ENCODE measurements at places on chromosomes 11 and 22.

GRCh38 chr22:26579331-26579886 lies 10.5 kb downstream of the TPST2 start:
- peak; percentile 18 for DNase-seq

GRCh38 chr11:78379039-78379670 lies 38.5 kb downstream of the GAB2 start:
- no peak for DNase-seq

GRCh38 chr11:130585545-130585944 lies 137.1 kb downstream of the ADAMTS15 start:
- no peak for DNase-seq

GRCh38 chr11:74284466-74284865 lies 27.0 kb downstream of the P4HA3 start:
- DNase-seq = no peak

- no peak for DNase-seq
These were observed 135.1 kb upstream of the PITPNB start for GRCh38 chr22:28053896-28054818.

DNA sequence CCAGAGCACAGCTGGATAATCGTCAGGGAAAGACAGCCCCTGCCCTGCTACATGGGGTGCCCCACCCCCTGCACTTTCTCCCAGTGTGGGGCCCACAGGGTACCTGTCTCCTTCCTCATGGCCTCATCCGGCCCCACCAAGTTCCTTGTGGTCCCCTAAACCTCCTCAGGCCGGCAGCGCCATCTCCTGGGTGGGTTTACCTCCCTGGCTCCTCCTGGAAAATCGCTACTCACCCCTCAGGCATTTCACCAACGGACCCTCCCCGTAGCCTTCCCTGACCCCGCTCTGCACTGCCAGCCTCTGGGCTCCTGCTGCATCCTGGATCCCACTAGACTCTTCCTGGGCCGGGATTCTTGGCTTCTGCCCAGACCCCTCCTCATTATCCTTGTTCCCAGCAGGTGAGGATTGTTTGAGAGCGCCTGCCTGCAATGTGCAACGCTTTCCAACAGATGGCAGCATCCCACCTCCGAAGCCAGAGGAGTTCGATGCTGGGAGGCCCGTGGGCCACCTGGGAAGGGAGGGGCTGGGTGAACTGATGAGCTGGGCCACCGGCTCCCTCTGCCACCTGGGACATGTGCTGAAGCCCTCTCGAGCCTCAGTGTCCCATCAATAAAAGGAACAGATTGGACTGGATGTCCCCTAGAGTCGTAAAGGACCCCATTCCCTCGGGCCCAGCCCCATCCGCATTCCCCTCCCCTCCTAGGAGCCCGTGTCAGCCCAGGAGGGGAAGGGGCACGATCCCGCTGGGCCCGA lies 44.2 kb upstream of the TTLL12 start:
- DNase-seq = peak; percentile 42

- no peak for DNase-seq
These were observed 3.9 kb downstream of the ENDOD1 start for GRCh38 chr11:95093548-95093947.

DNA sequence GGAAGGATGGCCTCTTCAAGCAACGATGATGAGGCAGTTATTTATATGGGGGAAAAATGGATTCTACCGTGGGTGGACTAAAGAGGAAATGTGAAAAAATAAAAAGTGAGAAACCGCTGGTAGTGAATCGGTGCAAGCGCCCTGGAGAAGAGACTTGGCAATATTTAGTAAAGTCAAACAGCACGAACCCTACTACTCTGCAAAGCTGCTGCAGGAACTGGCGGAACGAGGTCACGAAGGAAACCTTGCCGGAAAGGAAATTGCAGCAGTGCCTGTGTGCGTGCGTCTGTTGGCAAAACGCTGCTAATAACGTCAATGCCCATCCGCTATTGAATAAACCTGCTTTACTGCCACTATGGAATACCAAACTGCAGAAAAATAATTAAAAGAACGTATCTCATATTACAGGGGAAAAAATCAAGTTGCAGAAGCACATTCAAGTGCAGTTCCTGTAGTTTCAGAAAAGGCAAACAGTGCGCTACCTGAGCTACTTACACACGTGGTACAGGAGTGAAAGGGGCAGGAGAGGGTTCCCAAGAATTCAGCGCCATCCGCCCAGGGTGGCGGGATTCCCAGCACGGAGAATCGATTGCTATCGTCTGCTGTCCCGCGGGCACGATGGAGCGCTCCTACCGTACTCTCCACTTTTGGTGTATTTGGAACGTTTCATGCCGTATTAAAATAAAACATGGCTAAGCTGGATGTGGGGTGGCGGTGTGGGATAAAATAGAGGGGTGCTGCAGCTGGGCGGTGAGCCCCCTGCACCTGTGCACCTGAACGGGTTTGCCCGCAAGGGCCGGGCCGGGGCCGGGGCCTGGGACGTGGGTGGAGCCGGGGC lies 585 bp upstream of the NADSYN1 start:
- DNase-seq = peak; percentile 53

- no peak for DNase-seq
These were observed at the start of gene NNMT for GRCh38 chr11:114295676-114296604. NNMT (plus strand) TSS chr11:114296399; CDS start chr11:114296557, 158 bp downstream.

DNA sequence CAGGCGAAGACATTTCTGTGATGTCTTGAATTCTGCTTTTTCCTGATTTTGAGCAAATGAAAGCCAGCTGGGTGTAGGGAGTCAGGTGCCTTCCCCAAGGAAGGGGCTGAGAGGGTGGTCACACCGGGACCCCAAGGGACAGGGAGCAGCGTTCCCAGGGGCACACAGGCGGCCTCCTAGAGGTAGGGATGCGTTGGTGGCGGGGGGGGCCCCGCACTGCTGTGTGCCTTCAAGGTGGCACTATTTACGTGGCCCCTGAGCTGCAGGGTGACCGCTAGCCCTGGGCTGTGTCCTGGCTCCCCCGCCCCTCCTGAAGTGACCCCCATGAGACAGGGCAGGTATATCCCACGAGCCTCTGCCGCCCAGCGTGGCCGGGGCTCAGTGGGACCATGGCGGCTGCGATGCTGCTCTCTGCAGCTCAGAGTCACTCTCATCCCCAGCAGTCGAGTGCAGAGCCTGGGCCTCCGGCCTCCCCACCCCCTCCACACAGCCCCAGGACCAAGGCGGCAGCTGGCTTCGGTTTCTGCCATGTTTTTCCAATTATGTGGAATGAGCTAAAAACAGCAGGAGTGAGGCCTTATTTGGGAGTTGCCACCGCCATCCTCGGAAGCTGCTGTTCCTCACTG lies 60.9 kb downstream of the LRP5 start:
- DNase-seq = no peak

DNA sequence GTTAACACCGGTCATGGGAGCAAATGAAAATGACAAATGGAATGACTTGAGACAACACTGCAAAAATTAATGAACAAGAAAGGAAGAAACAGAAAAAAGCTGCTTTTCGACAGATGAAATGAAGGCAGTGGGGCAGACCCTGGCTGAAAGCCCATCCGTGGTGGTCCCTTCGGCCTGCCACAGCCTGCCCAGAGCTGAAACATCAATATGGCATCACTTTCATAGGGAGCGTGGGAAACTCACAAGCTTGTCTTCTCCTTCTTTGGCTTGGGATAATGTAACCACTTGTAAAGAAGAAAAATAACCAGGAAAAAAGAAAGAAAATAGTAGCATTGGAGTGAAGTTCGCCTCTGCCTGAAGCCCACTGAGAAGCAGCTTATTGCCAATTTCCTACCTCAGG lies 78.8 kb downstream of the CTTN start:
- DNase-seq = no peak

DNA sequence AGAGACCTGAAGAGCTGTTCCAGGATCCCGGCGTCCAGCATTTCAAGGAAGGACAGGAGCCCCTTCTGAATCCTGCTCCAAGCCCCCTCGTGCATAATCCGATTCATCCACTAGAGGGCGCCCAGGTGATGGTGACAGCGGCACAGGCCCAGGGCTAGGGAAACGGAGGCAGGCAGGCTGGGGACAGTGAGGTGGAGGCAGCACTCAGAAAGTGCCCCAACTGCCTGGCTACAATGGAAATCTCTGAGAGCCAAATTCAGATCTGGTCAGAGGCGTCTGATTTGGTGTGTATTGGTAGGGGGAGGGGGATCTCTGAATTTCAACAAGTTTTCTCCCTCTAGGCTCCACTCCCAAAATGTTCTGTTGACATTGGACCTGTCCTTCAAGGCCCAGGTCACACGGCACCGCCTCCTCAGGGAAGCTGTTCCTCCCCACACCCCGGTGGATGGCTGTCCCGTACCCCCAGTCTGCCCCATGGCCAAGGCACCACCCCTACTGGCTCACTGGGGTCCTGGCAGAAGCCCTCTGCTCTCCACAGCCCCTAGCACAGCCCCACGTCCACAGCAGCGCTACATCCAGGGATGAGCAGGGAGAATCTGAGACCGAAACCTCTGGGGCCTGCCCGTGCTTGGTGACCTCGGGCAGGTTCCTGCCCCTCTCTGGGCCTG lies 142.9 kb downstream of the CRYBB2 start:
- peak; percentile 62 for DNase-seq

GRCh38 chr11:45095691-45096010 lies 50.8 kb upstream of the PRDM11 start:
- DNase-seq = no peak

GRCh38 chr22:24433001-24433827 lies 5.8 kb downstream of the ADORA2A start:
- DNase-seq = no peak

- no peak for DNase-seq
These were observed 2.0 kb downstream of the FAT3 start for GRCh38 chr11:92226331-92227229.

DNA sequence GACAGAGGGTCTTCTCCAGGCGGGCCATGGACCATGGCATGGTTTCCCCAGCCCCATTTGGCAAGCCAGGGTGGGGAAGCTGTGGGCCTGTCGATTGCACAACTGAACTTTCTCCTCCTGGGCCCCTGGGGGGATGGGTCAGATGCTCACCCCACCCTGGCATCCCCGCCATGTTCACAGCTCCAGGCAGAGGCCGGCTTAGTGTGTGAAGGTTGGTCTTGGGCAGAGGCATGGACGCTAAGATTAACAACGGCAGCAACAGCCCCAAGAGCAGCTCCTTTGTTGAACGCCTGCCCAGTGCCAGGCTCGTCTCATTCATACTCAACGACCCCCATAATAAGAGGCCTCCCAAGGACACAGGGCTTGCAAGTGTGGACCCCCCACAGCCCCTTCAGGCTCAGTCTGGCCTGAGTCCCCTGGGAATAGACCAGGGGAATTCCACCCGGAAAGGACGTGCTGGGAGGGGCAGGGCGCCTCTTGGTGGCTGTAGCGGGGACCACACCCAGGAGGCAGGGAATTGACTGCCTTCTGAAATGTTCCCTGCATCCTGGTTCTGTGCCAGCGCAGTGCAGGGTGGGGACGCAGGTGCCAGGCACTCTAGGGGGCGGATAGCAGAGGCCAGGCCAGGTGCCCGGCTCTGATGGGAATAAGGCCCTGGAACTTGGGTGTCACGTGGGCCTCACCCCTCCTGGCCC lies 8.3 kb downstream of the TSPO start:
- no peak for DNase-seq

DNA sequence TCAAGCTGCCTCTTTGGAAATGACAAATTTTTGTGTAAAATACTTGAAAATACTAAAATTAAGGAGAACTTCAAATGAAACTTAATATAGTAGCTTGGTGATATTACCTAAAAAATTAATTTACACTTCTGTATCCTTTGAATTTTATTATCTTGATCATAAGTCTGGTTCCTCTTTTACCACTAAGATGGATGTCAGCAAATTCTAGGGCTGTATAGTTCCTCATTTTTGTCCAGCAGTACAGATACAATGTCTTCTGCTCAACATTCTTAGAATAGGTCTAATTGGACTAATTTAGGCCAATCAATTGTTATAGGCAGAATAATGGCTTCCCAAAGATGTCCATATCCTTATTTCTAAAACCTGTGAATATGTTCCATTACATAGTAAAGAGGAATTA lies 1298.0 kb upstream of the RAG2 start:
- DNase-seq = no peak

DNA sequence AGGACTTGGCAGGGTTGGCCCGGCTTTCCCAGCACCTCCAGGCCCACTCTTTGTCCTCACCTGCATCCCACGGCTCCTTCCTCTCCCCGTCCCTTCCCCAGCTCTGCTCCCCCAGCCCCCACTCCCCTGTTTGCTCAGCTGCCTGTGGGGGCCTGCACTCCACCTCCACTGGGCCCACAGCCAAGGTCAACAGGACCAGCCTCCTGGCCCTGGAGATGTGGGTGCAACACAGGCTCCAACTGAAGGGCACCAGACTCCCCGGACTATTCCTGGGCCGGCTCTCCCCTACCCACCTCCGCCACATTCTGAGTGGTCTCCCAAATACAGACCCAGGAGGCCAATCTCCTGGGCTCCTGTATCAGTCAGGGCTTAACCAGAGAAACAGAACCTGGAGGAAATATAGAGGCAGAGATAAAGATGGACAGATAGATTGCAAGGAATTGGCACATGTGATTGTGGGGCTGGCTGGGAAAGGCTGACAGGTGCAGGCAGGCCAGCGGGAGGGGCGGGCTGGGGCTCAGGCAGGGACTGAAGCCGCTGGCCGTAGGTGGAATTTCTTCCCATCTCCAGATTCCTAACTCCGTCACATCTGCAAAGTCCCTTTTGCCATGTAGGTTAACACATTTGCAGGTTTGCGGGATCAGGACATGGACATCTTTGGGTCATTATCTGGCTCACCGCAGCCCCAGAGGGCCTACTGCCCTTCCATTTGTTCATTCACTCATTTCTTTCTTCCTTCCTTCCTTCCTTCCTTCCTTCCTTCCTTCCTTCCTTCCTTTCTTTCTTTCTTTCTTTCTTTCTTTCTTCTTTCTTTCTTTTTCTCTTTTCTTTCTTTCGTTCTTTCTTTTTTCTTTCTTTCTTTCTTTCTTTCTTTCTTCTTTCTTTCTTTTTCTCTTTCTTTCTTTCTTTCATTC lies 45.8 kb upstream of the MYH9 start:
- DNase-seq = no peak

- DNase-seq = no peak
These were observed 42.7 kb downstream of the DDIAS start for GRCh38 chr11:82944198-82944597.

GRCh38 chr11:2902784-2903671 lies 17.5 kb upstream of the CDKN1C start:
- no peak for DNase-seq

- DNase-seq = no peak
These were observed 3.6 kb upstream of the MAPK8IP1 start for GRCh38 chr11:45881708-45882368.

DNA sequence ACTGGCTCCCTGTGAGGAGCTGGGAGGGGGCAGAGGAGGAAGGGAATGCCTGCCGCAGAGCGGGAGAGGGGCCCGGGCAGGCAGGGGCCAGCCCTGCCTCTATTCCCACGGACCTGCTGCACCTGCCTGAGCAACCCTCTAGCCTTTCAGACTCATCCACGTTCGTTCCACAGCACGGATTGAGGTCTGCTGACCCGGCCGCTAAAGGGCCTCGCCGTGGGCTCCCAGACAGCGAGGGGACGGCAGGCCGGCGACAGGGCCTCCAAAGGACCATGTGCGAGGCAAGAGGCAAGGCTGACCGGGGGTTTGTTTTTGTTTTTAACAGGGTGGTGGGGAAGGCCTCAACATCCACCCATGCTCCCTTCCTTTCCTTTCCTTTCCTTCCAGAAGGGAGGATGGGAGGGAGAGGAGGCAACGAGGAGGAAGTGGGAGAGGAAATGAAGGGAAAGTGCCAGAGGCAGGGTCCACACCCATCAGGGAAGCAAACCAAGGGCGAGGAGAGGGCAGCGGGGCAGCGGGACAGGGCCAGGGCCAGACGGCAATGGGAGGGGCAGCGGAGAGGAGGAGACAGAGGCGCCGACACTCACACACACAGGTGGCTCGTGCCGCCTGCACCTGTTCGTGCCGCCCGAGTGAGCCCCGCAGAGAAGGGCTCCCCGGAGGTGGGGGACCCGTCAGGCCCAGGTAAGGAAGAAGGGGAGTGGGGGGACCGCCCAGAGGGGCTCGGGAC lies 7.5 kb downstream of the LRFN4 start:
- DNase-seq = no peak

- DNase-seq = no peak
These were observed 71.0 kb downstream of the SPECC1L start for GRCh38 chr22:24341627-24342026.

All from effector CD4-positive, alpha-beta T cell (primary cell).